ENCODE measurements at places on chromosomes 7 and 10.
A peak's percentile ranks its signal among the peaks of the same experiment; 100 is the strongest.

DNA sequence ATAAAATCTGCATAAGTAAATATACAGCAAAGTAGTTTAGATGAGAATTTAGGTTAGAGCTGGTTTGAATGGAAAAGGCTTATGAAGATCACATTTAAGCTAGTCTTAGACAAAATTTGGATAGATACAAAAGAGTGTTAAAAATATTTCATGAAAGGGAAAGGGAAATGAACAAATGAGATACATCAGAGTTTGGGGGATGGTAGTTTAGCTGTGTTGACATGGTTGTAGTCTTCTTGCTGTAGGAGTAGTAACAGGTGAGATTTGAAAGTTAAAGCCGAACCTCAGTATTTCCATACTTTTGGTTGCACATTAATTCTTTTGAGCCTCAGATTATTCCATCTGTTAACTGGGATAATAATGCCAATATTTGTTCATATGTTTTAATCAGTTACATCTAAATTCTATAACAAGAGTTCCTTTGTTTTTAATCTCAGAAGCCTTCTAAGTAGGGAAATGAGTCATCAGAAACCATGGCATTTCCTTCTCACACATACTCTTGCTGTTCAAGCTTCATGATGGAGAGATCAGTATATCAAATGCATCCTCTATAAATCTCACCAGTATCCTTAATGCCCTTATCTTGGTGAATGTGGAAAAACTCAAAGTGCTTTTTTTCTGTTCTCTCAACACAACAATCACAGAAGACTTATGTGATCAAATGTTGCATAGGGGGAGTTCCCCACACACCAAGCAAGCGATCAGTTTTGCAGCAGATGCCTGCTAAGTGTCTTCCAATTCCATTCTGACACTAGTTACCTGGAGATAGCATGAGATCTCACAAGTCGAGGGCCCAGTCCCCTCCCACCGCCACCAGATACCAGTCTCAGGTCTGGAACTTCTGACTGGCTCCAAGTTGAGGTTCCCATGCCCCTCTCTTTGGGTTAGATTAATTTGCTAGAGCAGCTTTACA is 84.7 kb downstream of the MAPK8 start:
- DNase-seq, result peak; percentile 75

GRCh38 chr10:33566001-33566400 is 231.5 kb upstream of the NRP1 start:
- DNase-seq, result peak; percentile 27

DNA sequence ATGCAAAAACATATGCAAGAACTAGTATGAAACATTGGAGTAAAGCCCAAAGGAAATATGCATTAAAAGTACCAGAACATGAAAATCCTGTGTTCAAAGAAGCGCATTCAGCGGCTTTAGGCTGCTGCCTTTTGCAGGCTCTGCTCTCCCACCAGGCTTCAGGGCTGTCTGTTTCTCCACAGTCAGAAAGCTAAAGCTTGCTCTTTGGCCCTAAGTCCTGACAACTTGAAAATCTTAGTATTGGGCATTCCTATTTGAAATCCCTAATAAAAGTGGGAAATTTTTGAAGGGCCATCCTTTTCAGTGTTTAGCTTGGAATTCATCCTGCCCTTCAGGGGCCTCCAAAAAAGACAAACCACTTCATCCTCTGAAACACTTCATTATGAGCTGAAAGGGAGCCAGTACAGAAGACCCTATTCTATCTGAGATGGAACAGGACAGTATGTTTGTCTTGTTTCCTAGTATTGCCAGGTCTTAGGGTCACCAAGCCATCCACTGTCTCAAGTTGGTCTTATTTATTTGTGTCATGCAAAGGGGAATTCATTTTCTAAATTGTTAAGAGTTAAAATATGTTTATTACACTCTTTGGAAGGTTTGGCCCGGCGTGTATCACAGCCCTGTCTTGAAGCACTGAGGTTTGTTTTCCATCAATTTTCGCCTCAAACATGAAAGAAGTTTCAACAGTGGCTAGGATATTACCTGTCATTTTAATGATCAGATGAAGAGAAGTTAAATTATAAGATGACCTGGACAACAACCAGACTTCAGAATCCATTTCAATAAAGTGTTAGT is 326.3 kb upstream of the BMPER start:
- no peak for DNase-seq

DNA sequence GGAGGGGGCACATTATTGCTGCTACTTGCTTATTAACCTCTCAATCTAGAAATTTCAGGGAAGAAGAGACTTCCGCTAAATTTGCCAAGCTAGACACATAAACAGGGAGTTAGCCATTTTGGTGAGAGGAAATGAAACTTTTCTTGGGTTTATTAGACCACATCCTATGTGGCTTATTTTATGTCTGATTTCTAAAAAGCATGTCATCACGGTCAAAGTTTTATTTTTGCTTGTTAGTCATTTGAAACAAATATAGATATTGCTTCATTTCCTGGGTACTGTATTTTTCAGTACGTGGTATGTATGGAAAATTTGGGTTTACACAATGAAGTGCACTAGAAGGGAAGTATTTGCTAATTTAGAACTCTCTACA is 144.1 kb downstream of the TCF7L2 start:
- DNase-seq, result peak; percentile 22

- DNase-seq, result peak; percentile 88
Measured at GRCh38 chr7:45874408-45875131, 1.7 kb upstream of the CCDC201 start.

DNA sequence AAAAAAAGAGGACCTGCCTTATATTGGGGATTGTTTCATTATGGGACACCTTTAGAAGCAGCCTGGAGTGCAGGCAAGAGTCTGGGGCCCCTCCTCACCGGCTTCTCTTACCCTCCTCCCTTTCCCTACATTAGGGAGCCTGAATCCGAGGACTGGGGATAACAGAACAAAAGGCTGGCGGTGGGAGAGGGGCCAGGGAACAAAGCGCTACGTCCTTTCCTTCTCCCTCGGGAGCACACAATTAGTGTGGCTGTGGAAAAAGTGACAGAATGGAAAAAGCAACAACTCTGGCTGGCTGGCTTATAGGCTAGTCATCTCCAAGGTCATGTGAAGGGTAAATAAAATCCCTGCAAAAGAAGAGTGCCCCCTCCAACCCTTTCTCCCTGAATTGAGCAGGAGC is 74.7 kb downstream of the LSM5 start:
- DNase-seq, result no peak

GRCh38 chr7:24715661-24716479 is 41.4 kb downstream of the GSDME start:
- peak; percentile 20 for DNase-seq

DNA sequence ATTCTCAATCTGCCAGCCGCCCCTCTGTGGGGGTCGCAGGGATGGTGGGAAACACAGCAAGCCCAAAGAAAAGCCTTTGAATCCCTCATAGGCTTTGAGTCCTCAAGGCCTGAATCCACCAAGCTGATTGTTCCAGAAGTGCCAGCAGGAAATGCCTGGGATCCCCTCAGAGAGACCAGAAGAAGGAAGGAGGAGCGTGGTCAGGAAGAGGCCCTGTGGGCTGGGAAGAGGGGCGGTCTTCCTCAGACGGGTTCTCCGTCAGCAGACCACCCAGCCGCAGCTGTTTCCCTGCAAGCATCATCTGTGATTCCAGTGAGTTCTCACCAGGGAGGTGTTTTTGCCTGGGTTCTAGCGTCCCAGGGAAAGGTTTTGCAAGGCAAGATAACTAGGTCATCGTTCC is 190.0 kb upstream of the KLF6 start:
- DNase-seq, result no peak

DNA sequence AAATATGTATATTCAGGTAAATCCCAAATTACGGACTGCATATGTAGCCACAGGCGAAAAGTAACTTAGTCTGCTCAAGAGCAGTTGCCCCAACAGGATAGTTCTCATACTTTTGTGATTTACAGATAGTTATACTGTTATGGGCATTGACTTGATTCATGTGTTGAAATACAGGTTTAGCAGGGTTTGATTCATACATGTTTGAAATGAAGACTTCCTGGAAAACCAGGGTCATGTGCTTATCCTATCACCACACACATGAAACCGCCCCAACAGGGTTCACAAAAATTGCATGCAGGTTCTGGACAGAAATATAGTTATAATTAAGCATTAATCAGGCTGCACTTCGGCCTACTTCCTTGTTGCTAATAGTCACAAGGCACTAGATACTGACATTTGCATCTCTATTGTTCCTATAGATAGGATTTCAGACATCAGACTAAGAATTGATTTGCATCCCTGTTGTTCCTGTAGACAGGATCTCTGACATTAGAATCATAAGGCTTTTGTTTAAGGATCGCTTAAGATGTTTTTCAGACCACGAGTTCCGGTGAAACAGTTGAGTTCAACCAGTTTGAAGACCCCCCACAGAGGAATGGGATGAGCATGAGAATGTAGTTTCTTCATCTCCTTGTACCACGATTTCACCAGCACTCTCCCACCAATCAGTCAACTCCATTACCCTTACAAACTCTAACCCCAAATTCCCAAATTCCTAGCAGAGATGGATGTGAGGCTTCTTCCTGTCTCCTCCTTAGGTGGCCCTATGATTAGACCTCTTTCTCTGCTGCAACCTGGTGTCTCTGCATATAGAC is 2.0 kb upstream of the ZNF398 start:
- no peak for DNase-seq

DNA sequence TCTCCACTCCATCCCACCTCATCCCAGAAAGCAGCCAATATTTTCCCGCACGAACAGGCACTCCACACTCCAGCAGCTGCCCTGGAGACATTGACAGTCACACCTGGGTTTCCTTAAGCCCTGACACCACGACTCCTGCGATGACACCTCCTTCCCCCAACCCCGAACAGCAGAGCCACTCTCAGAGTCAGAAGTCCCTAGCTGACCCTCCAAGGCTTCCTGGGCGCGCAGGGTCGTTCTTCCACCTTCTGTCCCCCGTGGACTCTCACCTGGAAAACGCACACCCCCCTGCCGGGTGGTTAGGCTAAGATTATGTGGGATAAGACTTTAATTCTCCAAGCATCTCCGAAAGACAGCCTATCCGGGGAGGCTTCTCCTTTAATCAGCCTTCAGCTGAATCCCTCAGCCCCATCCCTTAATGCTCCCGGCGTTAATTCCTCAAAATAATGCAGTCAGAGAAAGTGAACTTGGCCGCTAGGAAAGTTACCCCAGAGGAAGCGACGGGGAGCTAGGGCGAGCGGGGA is 1.1 kb downstream of the DENND11 start:
- DNase-seq, result peak; percentile 10

DNA sequence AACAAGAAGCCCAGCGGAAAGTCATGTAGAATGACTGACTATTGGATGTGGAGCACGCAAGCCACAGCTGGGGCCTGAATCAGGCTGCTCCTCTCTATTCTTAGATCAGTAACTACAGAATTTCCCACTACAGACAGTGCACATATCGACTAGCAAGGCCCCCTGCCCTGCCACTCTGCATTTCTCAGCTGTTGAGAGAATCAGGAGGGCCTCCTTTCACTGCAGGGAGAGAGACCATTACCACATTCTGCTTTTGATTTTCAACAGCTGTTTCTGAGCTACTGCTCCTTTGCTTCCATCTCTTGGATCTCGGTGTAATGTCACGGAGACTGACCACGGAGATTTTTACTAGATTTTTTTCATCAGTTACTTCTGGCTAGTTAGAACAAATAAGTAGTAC is 73.8 kb downstream of the PON1 start:
- no peak for DNase-seq

DNA sequence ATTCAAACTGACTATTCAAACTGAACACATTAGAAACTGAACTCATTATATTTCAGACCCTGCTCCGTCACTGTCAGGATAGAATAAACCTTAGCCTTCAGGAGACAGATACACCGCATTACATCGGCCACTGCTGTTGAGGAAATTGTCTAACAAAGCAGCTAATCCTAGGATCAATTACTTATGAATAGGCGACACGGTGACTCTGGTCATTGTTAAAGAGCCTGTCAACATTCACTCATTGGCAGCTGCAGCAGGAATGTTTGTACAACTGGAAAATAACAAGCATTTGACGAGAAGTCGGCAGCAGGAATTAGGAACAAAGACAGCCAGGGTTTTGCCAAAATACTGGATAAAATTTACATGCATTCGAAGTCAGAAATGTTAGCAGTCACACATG is 112.0 kb upstream of the MKX start:
- DNase-seq, result no peak
